Activated CD8-positive, alpha-beta T cell treated with anti-CD3 and anti-CD28 coated beads for 36 hours (primary cell): ENCODE measurements at places on chromosomes 5 and 9. TPM values are rescaled to one million over a fixed set of nuclear protein-coding genes. Genes with fewer than 3 reads are reported as not detected.

GRCh38 chr5:54769072-54769471 lies 216.3 kb downstream of the ESM1 start:
- DNase-seq, result no peak

GRCh38 chr5:56587381-56588130 lies 227.8 kb upstream of the MAP3K1 start:
- no peak for DNase-seq

GRCh38 chr5:96709152-96709821 lies 47.1 kb downstream of the CAST start:
- DNase-seq, result no peak

Gene SLC45A2
- total RNA-seq, result not detected
